Smooth muscle cell of the umbilical artery (primary cell): ENCODE measurements at places on chromosomes 12 and 14. TPM values are rescaled to one million over a fixed set of nuclear protein-coding genes. Genes with fewer than 3 reads are reported as not detected.

Gene BTG1
- total RNA-seq = 6.8 and 8.7 TPM in 2 replicates

Gene MDGA2
- 0.59 TPM in 1 of 2 replicates, not detected in the other for total RNA-seq

Gene NGB
- not detected in 2 replicates for total RNA-seq

Gene ARF6
- total RNA-seq = 37.7 and 57.7 TPM in 2 replicates

Gene RFLNA
- 51.7 and 76.1 TPM in 2 replicates for total RNA-seq

Gene ETNK1
- total RNA-seq = 33.9 and 46.1 TPM in 2 replicates

Gene NFKBIA
- 118 and 192 TPM in 2 replicates for total RNA-seq

Gene TSPAN19
- total RNA-seq = 0.09 TPM in 1 of 2 replicates, not detected in the other

Gene NXPH4
- total RNA-seq = 12.5 and 13.9 TPM in 2 replicates

Gene SDR9C7
- total RNA-seq = not detected in 2 replicates

Gene HCAR2
- total RNA-seq = not detected in 2 replicates

Gene CYP46A1
- 0.09 and 0.30 TPM in 2 replicates for total RNA-seq

Gene TBPL2
- not detected in 2 replicates for total RNA-seq

Gene KLRD1
- total RNA-seq = 0.14 and 0.30 TPM in 2 replicates

Gene FITM1
- not detected in 2 replicates for total RNA-seq

Gene TMEM132C
- total RNA-seq = not detected in 2 replicates

Gene OLR1
- 0.23 and 5.0 TPM in 2 replicates for total RNA-seq

Gene FZD10
- not detected in 2 replicates for total RNA-seq

Gene SYCP3
- total RNA-seq = 0.30 and 0.32 TPM in 2 replicates

Gene TAS2R8
- not detected in 2 replicates for total RNA-seq
